ENCODE measurements at places on chromosomes 11 and 22. TPM values are rescaled to one million over a fixed set of nuclear protein-coding genes. Genes with fewer than 3 reads are reported as not detected.

- no peaks in the 10 kb centered on the region for H3K36me3 ChIP-seq
- no peaks in the 10 kb centered on the region for H3K4me1 ChIP-seq
- H3K27ac ChIP-seq, result no peak overlapping the region
- no peak for DNase-seq
These were observed 1421.2 kb upstream of the RAG2 start for GRCh38 chr11:38019072-38019775.

DNA sequence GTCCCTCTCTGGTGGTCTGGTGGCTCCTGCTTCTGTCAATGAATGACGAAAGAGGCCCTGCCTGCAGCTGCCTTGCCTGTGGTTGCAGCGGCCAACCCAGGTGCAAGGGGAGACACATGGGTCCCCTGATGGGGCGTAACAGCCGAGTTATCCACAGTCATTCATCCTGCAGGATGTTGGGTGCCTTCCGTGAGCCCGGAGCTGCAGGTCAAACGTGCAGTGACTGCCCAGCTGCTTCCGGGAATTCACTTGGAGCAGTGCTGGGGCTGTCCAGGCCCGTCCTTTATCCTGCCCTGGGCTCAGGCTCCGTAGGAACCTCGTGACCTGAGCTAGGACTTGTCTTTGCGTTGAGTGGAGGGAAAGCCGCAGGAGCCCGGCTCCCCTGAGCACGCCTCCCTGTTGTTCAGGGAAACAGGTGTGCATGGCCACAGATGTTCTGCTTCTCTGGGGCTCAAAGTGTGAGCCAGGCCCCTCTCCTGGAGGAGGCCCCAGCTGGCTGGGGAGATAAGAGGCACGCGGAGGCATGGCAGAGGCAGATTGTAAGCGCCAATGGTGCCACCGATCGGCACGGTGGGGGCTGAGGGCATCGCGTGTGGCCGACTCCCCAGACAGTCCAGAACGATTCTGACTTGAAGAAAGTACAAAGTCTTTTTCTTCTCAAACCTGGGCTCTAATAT, 635.4 kb downstream of the BRD1 start:
- H3K4me3 ChIP-seq, result no peak overlapping the region
- no peaks in the 10 kb centered on the region for H3K4me1 ChIP-seq
- H3K27ac ChIP-seq, result no peak overlapping the region
- no peaks in the 10 kb centered on the region for H3K27me3 ChIP-seq

GRCh38 chr11:75734491-75735180, 17.0 kb downstream of the MOGAT2 start:
- no peak for DNase-seq
- H3K4me3 ChIP-seq, result no peak overlapping the region
- H3K27me3 ChIP-seq, result no peaks in the 10 kb centered on the region
- H3K4me1 ChIP-seq, result 0 out of 2 replicates have a peak, but pooled peaks cover 6% of the 10 kb centered on the region
- H3K27ac ChIP-seq, result no peak overlapping the region

- no peak overlapping the region for H3K27ac ChIP-seq
- no peaks in the 10 kb centered on the region for H3K36me3 ChIP-seq
- H3K4me1 ChIP-seq, result peaks cover 1% of the 10 kb centered on the region
- no peak for DNase-seq
- H3K4me3 ChIP-seq, result no peak overlapping the region
These were observed 44.3 kb downstream of the EIF3F start for GRCh38 chr11:8031248-8032115.

CAPRIN1 gene
- 176 TPM for total RNA-seq

All from GM23248 (cell line).